Activated CD8-positive, alpha-beta memory T cell treated with anti-CD3 and anti-CD28 coated beads, Interleukin-2, amount 10 ng/mL, durations not matched to agents 7 days and 5 days (primary cell): ENCODE measurements at places on chromosomes 4 and X. TPM values are rescaled to one million over a fixed set of nuclear protein-coding genes. Genes with fewer than 3 reads are reported as not detected.

DNA sequence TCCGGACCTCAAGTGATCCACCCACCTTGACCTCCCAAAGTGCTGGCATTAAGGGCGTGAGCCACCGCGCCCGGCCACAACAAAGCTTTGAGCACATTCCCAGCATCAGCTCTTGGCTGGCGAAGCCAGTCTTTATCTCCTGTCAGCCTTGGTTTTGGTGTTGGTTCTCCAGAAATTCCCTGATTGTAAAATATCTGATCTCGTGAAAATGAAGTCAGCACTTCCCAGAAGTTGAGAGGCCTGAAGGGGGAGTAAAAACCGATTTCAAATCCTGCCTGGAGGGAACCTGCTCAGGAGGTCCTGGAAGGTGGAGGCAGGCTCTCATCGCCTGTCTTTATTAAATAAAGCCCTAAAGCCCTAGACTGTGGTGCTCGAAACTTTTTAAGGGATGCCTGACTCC, 33.6 kb downstream of the PTTG2 start:
- no peak for DNase-seq

DNA sequence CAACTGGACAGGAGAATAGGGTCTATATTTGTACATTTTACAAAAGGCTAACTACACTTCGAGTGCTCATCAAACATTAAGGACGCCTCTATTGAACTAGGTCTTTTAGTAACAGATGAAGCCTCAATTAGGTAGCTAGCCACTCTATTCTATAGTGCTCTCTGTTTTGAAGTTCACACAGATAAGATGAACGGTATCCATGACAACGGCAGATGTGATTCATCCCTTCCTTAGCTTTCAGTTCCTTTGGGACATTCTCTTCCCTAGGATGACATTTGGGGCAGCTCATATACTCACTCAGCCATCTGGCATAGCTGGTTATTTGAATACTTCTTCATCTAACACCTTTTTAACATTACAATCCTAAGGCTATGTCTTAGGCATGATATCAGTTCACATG, 62.4 kb upstream of the WDFY3 start:
- DNase-seq = no peak

DNA sequence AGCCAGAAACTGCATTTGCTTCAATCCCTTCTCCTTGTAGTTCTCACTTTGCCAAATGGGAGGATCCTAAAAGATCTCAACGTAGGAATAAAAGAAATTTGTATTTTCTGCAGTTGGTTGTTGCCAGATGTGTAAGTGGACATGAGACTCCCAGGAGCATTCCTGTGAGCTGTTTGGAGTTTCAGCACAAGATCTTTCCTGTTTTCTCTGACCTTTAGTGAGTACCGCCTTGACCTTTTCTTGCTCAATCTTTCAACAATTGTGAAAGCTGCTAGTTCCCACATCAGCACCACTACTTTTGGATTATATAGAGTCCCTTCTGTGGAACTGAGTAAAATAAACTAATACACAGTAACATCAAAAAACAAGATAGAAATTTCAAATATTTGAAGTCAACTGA, 683.8 kb upstream of the PABPC4L start:
- DNase-seq = no peak

Gene TEX13D
- total RNA-seq = not detected

Gene AADAT
- not detected for total RNA-seq
